ENCODE measurements at places on chromosomes 16 and 17.
A peak's percentile ranks its signal among the peaks of the same experiment; 100 is the strongest.

DNA sequence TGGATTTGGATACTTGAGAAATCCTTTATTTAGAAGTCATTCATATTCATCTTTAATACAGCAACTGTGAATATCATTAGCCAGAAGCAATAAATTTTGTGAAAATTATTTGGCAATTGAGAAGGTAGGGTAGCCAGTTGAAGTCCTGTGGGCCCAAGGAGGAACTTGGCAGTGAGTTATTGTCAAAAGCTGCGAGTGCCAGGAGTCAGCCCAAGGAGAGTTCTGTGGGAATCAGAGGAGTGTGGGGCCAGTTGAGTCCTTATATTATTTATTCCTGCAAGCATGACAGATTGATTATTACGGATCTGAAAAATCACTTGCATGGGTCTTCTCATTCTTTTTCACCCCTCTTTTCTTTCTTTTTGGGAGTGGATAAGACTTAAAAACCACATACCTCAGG lies 38.3 kb downstream of the PRKCA start:
- DNase-seq = no peak

DNA sequence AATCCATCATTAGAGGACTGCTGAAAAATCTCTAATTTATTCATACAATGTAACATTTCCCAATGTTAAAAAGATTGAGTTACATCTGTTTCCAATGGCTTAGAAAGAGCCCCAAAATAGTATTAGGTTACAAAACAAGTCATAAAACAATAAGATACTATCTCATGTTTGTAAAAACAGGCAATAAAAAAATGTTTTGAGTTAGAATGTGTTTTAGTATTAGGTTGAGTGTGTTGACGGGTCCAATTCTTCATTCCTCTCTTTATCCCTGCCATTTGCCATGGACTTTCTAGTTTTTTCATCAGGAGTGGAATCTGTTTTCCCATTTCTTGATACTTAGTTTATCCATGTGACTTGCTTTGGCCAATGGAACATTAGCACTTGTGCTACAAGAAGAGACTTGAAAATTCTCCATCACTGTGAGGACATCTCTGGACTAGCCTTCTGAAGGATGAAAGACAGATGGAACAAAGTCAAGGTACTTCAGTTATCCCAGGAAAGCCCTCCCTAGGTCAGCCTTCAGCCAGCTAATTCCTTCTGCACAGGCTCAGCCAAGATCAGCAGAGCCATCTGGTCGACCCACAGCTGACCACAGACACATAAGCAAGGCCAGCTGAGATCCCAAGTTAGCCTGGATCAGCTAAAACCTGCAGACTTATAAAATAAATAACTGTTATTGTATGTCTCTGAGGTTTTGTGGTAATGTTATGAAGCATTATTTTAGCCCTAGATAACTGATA lies 83.3 kb downstream of the HS3ST3A1 start:
- DNase-seq = no peak

DNA sequence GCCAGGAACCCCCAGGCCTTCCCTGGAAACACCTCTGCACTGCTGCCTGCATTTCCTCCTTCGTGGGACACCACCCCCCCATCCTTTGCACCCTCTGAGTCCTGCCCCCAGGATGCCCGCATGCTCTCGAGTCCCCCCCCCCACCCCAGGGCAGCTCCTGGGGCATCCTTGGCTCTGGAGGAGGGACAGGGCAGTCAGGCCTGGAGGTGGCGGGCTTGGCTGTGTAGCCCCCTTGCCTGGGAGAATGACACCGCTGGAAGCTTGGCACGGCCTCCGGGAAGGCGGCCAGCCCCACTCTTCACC lies 98.9 kb upstream of the GSE1 start:
- no peak for DNase-seq

GRCh38 chr17:70414300-70414699 lies 245.0 kb downstream of the KCNJ2 start:
- DNase-seq = no peak

- peak; percentile 11 for DNase-seq
These were observed 85.2 kb downstream of the GLG1 start for GRCh38 chr16:74521691-74522090.

GRCh38 chr17:3685174-3685573 lies 10.8 kb downstream of the P2RX5 start:
- no peak for DNase-seq

GRCh38 chr17:50765454-50766221 lies 1.7 kb downstream of the ANKRD40CL start:
- no peak for DNase-seq

GRCh38 chr16:2086106-2086742 lies 38.4 kb downstream of the TSC2 start:
- no peak for DNase-seq

DNA sequence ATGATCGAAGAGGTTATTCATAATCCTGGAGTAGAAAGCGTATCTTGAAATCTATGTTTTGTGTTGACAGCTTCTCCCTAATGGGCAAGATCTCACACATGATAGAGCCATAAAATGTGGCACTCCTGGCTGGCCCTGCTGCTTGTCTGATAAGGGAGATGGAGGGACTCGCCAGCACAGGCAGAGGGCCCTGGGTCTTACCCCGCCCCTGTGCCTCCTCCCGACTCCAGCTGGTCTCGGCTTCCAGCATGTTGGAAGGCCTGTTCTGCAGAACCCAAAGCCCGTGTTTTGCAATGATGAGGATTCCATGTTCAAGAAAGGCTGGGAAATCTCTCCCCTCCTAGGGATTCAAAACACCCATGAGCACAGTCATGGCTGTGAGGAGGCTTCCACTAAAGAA lies 106.7 kb upstream of the SDK2 start:
- no peak for DNase-seq

DNA sequence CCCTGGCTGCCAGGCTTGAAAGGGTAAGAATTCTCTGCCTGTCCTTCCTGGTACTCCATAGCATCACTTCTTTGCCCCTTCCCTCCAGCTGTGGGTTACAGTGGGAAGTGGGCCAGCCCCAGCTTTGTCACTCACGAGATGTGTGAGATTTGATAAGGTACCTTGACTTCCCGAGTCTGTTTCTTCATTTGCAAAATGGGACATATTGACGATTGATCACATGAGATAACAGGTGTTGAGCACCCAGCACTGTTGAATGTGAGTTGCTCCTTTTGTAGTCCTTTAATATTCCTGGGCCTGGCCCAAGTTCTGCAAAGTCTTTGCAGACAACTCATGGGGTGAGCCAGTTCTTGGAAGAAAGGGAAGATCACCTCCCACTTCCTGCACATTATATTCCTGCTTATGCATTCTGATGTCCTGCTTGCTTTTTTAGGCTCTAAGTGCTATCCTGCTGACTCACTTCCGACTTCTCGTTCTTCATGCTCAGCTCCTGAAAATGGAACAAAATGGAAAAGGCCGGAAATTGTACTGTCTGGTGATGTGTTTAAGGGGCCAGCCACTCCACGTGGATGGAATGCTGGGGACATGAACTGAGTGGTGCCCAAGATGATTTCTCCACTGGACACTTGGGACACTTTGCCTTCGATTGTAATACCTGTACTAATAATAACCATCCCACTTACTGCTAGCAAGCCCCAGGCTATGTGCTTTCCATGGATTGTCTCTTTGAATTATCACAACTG lies 8.3 kb upstream of the NLK start:
- DNase-seq = peak; percentile 96

GRCh38 chr17:77319211-77320043 lies 178.7 kb downstream of the SEC14L1 start:
- peak; percentile 88 for DNase-seq

GRCh38 chr16:88835383-88835782 lies 21.4 kb downstream of the GALNS start:
- DNase-seq = no peak

- DNase-seq = no peak
These were observed 1.5 kb downstream of the XPO6 start for GRCh38 chr16:28210264-28210663.

DNA sequence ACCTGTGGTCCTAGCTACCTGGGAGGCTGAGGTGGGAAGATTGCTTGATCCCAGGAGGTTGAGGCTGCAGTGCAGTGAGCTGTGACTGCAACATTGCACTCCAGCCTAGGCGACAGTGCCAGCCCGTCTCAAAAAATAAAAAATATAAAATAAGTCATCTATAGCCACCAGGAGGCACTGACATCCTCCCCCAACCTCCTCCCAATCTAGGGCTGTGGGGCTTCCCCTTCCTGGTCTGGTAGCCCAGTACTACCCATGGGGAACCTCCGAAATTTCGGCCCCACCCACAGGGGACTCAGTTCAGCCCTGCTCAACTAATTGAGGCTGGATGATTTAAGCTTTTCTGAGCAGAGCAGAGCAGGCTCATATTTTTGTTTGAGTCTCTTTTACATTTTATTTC lies 3.2 kb downstream of the ZSCAN10 start:
- no peak for DNase-seq

DNA sequence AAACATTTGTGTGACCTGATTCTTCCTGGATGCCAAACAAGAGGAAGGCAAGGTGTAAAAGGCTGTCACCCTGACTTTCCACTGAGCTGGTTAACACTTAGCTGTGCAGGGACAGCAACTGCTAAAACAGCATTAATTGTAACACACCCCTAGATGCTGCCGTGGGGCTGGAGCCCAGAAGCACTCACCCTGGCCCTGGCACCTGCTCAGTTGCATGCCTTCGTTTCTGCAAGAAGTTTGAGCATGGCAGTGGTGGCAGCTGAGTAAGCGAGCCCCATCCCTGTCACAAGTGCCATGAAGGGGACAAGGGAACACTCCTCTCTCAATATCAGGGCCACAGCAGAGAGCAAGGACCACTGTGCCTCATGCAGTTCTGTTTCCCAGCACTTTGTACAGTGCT lies 330.2 kb downstream of the TMEM114 start:
- no peak for DNase-seq

- DNase-seq = no peak
These were observed 56.1 kb downstream of the IGF2BP1 start for GRCh38 chr17:49053171-49053829.

DNA sequence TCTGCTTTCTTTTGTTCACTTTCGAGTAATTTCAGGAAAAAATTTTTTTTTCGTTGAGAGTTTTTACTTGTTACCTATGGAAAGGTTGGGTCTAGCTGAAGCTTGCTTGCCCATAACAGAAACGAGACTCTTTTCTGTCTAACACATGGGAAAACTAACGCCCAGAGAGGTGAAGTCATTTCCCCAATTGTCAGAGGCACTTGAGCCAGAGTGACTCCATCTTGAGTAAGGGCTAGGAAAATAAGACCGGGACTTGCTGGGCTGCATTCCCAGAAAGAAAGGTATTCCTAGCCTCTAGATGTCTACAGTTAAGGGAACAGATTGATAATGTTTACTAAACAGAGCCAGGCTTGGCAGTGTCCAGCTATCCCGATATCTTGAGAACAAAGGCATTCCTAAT lies 26.8 kb downstream of the PRKCB start:
- DNase-seq = no peak

- peak; percentile 54 for DNase-seq
These were observed 41.5 kb upstream of the CDH5 start for GRCh38 chr16:66324815-66325515.

GRCh38 chr16:29156511-29156910 lies 171.7 kb downstream of the LAT start:
- no peak for DNase-seq

DNA sequence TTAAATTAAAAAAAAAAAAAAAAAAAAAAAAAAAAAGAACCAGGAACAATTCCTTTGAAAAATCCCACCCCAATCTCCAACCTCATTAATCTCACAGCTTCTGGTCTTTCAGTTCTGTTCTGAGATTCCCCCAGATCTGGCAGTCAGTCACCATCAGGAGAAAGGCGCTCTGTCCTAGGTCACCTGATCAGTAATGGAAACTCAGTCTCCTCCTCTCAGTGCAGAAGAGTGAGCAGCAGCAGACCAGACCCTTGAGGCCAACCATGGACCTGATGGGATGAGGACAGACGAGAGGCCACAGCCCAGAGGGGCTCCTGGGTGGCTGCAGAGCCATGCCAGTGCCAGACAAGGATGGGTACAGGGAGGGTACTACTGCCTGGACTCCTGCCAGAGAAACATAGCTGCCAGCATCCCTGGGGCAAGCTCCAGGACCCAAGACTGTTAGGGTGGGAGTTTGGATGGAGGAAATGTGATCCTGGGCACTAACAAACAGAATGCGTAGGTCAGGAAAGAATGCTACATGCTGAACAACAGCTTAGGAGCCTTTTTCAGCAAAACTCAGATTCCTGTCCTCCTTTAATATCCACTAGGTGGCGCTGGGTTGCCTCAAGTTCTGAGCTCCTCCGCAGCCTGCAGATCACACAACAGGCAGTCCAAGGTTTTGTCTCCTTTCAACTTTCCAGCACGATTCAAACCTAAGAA lies 28.7 kb downstream of the MPG start:
- DNase-seq = peak; percentile 72

DNA sequence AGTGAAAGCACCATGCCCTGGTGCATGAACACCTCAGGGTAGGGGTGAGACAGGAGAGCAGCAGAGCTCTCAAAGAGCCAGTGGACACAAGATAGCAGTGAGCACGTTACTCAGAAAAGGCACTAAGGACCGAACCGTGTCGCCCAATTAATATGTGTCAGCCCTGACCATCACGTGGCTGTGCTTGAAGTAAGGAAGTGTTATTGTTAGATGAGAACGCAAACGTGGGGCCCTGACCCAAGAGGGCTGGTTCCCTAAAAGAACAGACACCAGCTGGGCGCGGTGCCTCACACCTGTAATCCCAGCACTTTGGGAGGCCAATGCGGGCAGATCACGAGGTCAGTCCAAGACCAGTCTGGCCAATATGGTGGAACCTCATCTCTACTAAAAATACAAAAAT lies 16.3 kb downstream of the AXIN1 start:
- DNase-seq = no peak

DNA sequence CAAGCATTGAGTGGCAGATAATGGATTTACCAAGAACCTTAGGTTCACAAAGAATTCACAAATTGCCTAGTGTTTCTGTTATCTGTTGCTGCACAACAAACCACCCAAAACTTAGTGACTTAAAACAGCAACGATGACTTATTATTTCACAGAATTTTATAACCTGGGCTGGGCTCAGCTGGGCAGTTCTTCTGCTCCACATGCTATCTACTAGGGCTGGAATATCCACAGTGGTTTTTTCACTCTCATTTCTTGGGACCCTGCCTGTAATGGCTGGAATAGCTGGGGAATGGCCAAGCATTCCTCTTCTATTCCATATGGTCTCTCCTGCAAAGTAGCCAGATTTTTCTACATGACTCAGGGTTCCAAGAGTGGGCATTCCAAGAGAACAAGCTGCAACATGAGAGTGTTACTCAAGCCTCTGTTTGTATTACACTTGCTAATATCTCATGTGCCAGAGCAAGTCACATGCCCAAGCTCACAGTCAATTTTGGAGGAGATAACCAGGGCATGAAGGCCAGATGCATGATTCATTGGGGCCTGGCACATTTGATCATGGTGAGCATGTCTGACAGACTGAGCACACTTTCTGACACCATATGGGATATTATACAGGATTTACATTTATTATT lies 4.9 kb upstream of the PSMD7 start:
- peak; percentile 80 for DNase-seq

Data from HT1080 (cell line).